ENCODE measurements at places on chromosomes 4 and X.

DNA sequence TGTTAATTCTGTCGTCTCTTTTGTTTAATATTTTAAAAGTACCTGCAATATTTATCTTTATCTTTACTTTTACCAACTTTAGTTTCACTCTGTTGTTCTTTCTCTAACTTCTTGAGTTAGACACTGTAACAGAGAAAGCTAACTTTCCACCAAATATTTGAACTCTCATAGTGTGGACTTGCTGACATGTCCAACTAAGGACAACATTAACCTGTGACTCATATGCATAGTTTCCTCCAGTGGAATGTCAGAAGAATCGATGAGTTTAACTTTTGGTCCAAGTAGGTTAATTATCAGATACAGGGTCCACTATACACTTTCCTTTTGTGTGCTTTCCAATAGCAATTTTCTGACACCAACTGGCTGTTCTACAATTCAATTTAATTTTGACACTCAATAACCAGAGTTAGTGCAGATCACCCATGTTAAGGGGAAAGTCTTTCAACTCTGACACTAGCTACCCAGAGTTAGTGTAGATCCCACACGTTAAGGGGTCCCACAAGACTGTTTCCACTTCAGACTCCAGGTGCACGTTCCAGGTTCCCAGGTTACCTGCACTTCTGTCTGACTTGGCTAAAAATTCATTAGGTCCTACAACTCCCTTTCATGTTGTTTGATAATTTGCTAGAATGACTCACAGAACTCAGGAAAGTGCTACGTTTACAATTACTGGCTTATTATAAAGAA lies 559.0 kb upstream of the AMOT start:
- DNase-seq, result no peak

DNA sequence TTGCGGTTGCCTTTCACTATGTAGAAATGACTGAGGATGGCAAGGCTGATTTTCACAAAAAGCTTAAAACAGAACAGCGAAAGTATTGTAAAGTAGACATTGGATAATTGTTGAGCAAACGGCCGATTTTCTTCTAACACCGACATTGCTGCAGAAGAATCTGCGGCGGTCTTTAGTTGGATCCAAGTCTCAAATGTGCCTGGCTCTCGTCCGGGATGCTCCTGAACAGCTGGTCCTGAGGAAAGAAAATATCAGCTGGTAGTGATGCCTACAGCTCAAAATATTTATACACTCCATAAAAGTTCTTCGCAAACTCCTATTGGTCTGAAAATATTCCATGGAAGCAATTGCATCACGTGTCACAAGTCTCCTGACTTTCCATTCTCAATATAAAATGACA lies at the start of gene ASB5:
Gene ASB5, minus strand, starts transcription at position 260 of the 400 bp plus-strand sequence. Its CDS starts 114 bp downstream, at position 146.
- DNase-seq, result no peak

GRCh38 chrX:147877726-147878125 lies 34.0 kb upstream of the FMR1 start:
- DNase-seq, result no peak

DNA sequence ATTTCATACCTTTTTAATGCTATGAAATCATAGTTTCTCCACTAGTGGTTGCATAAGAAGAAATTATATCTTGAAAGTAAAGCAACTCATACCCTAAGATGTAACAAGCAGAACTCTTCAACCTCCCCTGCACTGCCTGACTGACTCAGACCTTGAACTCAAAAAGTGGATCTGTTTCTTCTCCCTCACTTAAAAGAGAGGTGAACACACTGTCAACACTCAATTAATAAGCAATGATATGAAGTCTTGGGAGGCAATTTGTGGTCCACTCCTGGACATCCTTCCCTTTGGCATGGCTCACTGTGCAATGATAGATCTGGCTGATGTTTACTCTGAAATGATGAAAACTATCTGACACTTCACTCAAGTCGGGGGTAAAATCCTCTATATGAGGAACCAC lies 282.0 kb upstream of the DKK2 start:
- DNase-seq, result no peak

DNA sequence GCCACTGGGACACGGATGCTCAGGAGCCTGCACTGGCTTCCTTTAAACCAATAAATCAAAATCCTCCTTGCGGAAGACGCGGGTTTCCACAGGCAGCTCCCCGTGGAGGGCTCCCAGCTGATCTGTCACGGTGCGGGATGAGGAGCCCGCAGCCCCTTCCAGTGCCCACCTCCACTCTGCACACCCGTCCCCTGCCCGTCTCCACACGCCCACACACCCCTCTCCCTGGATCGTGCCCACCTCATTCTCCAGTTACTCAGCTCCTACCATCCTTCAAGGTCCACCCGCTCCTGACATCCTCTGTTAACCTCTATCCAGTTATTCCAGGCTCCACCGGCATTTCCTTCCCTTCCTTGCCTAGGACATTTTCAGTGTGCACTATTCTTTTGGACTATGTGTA lies 895.9 kb downstream of the TRIML1 start:
- DNase-seq, result no peak

- no peak for DNase-seq
These were observed 294.9 kb upstream of the ZCCHC13 start for GRCh38 chrX:74009041-74009440.

- DNase-seq, result peak; percentile 45
These were observed 12.2 kb downstream of the ARHGEF6 start for GRCh38 chrX:136768469-136769084.

GRCh38 chr4:55989766-55990165 lies 41.0 kb downstream of the CEP135 start:
- no peak for DNase-seq

- no peak for DNase-seq
These were observed 526.3 kb upstream of the FAM241A start for GRCh38 chr4:111618908-111619307.

DNA sequence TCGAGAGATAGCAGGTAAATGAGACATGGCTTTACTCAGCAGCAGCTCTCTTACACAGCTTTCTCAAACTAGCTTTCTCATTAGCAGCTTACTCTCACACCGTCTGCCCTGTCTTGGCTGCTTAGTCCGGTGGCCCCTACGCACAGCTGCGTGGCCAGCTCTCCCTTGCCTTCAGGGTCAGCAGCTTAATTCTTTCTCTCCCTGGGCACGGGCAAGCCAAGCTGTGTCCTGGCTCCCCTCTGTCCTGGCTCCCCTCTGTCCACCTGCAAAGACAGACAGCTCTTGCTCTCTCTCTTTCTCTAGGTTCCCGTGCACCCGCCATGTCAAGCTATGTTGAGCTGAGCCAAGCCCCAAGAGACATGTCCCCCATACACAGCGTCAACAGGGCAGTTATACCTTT lies 39.4 kb downstream of the ZNF185 start:
- no peak for DNase-seq

DNA sequence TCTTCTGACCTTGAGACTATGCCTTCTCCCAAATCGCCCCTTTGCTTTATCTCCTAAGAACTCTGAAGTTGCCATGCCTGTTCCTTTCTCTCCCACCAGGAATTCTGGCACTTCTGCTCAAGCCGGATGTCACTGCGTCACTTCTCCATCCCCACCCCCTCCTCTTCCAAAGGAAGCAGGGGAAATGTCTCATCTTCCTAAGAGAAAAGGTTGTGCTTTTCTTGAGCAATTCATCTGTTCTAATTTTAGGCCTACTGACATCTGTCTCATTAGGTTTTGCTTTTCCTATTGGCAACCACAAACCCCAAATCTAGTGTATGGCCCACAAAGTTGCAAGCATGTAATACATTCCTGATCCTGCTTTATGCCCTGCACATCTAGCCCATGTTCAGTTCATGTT lies 163.1 kb upstream of the PLAC1 start:
- no peak for DNase-seq

Measured in activated T-helper 2 cell treated with anti-CD3 and anti-CD28 coated beads, Interferon-gamma antibody, Interleukin-2, Interleukin-4, amounts not matched to agents 10 μg/mL and 5 μg/mL and 100 μg/mL, durations not matched to agents 14 hours and 24 hours and 36 hours (primary cell).